Naive thymus-derived CD8-positive, alpha-beta T cell (primary cell): ENCODE measurements at places on chromosomes 12 and 14.

- no peak for DNase-seq
Measured at GRCh38 chr12:30047516-30048254, 263.9 kb upstream of the TMTC1 start.

DNA sequence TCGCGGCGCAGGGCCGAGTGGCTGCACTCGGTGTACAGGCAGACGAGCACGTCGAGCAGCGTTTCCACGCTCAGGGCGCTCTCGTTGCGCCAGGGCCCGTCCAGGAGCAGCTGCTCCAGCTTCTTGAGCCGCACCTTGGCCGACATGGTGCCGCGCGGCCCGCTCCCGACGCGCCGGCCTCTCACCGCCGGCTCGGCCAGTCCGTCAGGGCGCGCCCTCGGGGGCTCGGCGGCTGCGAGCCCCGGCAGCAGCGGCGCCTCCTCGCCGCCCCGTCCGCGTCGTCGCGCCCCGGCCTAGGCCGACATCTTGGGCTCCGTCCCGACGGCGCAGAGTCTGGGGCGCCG is 349 bp downstream of the CDC42BPB start:
- no peak for DNase-seq

GRCh38 chr14:31660728-31661127 is 99.5 kb downstream of the NUBPL start:
- no peak for DNase-seq

GRCh38 chr12:96294831-96295230 is 100.7 kb downstream of the ELK3 start:
- no peak for DNase-seq

DNA sequence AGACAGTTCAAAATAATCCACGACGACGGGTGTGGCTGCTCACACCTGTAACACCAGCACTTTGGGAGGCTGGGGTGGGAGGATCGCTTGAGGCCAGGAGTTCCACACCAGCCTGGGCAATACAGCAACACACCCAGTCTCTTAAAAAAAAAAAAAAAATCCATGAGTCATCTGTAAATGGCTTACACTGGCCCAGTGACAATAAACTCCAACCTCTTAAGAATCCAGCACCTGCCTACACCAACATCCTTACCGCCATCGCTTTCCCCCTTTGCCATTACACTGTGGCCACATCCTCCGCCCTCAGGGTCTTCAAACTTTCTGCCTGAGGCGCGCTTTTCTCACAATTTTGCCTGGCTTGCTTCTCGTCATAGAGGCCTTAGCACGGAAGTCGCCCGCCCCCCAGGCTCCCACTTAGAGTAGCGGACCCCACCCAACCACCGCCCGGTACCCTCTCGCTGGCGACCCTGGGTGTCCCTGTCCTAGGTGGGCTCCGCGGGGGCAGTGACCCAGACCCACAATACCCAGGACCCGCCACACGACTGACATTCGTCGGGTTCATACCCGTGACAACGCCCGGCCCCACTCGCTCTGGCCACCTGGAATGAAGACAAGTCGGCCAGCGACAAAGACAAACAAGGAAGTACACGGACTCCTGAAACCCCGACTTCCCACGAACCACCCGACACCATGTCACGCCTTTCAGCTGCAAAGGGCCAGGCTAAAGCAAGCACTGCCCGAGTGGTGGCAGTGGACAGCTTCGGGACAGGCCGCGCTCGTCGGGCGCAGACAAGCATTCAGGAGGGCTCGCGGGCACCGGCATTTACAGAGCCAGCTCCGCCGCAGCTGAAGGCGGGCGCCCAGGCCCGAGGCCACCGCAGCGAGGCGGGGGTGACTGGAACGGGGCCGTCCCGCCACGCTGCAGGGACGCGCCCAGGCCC is 636 bp downstream of the GOLGA3 start:
- no peak for DNase-seq

DNA sequence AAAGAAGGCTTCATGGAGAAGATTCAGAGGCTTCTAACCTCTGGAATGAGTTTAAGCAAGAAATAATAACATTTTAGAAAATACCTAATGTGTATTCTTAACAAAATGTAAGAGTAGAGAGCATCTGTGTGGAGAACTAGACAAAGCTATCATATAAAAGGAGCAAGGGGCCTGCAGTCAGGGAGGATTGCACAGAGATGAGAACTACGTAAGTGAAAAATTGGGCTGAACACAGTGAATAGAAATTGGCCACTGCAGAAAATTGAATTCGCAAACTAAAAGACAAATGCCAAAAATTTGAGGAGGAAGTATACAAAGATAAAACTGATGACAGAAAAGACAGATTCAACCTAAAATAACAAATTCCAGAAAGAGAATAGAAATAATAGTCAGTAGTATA is 92.8 kb downstream of the TGFB3 start:
- no peak for DNase-seq
